ENCODE measurements at places on chromosomes 5 and 9.

GRCh38 chr5:39249564-39250274 is 30.4 kb upstream of the FYB1 start:
- DNase-seq: no peak

- no peak for DNase-seq
Observed at GRCh38 chr9:70465904-70466303, 51.4 kb upstream of the KLF9 start.

- no peak for DNase-seq
Observed at GRCh38 chr5:166354332-166354731, 1937.1 kb upstream of the WWC1 start.

GRCh38 chr5:112570708-112571444 is 151.8 kb upstream of the EPB41L4A start:
- no peak for DNase-seq

GRCh38 chr5:158461240-158461854 is 602.4 kb upstream of the CLINT1 start:
- DNase-seq: no peak
